ENCODE measurements at places on chromosomes 5 and 9.

- no peak for DNase-seq
Measured at GRCh38 chr5:174675916-174676315, 48.5 kb upstream of the MSX2 start.

GRCh38 chr9:37668116-37668601 lies 17.4 kb downstream of the FRMPD1 start:
- DNase-seq, result no peak

GRCh38 chr9:134028575-134029247 lies 3.4 kb downstream of the BRD3OS start:
- no peak for DNase-seq

DNA sequence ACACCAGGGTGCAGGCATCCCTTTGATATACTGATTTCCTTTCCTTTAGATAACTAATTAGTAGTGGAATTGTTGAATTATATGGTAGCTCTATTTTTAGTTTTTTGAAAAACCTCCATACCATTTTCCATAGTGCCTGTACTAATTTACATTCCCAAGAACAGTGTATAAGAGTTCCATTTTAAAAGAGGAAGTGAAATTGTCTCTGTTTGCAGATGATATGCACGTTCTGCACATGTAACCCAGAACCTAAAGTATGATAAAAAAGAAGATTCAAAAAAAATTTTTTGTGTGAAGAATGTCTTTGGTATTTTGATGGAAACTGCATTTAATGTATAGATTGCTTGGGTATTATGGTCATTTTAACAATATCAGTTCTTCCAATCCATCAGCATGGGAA lies 424.0 kb upstream of the CCNH start:
- no peak for DNase-seq

DNA sequence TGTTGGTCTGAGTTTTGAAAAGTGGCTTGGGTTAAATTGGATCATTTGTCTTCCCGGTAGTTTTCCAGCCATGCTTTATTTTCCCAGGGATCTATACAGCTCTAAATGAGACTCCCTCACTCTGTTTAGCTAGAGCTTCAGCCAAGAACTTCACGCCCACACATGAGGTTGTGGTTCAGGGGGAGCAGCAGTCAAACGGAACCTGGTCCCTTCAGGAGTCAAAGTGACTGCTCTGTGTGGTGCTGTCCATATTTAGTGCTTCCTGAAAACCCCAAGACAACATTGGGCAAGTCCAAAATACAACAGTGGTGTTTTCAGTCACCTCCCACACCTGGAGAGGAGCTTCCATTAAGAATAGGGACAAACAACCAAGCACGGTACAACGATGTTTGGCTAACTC lies 90.5 kb downstream of the ANKH start:
- no peak for DNase-seq

DNA sequence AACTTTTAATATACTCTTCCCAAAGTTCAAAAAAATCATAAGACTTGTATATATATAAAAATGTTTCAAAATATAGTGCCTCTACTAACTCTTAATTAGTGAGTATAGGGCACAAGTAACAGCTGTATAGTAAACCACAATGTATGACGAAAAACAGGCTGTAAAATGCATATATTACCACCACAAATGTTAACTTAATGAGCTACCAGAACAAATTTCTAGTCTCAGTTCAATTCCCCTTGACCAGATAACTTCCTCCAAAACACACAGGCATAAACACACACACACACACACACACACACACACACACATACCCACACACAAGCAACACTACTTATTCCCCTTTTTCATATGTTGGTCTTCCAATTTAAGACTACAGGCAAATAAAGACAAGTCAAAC lies 78.8 kb downstream of the FBXL17 start:
- DNase-seq, result no peak

- DNase-seq, result no peak
Measured at GRCh38 chr5:173643964-173644363, 27.5 kb upstream of the BOD1 start.

DNA sequence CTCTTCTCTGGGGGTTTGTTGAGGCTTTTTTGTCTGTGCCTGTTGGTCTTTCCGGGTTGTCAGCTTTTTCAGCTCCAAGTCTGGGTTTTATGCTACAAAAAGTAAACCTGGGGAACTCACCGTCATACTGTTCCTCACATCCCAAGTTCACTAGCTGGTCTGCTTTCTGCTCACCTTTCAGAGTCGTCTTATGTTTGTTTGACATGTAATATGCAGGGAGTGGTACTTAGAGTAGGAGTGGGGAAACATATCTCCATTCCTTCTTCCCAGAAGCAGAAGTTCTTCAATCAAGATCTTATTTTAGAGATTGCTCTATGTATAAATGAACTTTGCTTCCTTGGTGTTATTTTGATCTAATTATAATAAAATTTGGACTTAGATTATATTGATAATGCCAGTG lies 41.7 kb upstream of the DHFR start:
- no peak for DNase-seq

- DNase-seq, result no peak
Measured at GRCh38 chr5:179211631-179212030, 133.6 kb downstream of the ADAMTS2 start.

- DNase-seq, result no peak
Measured at GRCh38 chr9:5951686-5952211, 61.1 kb downstream of the MLANA start.

GRCh38 chr9:94900222-94901018 lies 173.9 kb downstream of the AOPEP start:
- no peak for DNase-seq
